ENCODE measurements at places on chromosomes 16 and 17.

- no peak for DNase-seq
Measured at GRCh38 chr17:63983320-63983719, 10.6 kb upstream of the SCN4A start.

DNA sequence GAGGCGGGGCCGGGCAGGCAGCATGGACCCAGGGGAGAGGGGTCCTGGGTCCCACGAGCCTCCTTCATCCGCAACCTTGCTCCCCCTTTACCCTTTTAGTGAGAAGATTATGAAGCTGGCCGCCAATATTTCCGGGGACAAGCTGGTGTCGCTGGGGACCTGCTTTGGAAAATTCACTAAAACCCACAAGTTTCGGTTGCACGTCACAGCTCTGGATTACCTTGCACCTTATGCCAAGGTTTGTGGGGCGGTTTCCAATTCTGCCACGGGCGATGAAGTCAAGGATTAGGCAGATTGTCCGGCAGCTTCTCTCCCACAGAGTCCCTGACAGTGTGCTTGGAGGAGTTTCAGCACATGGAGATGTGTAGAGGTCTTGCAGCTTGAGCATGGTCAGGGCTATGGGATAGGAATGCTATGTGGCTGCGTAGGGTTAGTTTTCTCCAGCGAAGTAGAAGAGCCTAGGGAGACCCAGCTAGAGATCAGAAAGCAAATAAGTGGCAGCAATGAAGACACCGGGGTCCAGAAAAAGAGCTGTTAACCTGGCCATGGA is 598 bp downstream of the NIP7 start:
- DNase-seq: no peak

DNA sequence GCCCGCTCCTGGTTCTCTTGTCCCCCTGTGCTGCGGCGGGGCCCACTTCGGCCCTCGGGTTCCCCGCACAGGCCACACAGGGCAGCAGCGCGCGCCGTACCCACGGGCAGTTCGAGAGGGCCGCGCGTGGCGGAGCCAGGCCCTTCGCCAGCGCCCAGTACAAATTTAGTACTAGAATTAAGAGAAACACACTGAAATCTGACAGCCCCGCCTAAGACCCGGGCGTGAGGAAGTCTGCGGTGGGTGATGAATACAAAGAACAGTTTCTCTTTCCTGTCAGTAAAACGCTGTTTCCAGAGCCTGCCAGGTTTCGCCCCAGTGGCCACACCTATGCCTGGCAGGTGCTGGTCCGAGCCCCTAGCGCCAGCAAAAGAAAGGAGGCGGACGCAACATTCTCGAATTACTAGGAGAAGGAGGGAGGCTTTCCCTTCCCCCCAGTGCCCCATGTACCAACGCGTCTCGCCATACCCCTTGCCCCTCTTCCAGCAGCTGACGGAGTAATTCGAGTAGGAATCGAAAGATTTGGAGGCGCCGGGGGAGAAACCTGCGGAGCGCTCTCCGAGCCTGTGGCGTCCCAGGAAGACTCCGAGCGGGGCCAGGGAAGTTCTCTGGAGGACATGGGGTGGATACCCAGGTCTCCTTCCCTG is 591 bp upstream of the SLFN5 start:
- DNase-seq: peak; percentile 70

DNA sequence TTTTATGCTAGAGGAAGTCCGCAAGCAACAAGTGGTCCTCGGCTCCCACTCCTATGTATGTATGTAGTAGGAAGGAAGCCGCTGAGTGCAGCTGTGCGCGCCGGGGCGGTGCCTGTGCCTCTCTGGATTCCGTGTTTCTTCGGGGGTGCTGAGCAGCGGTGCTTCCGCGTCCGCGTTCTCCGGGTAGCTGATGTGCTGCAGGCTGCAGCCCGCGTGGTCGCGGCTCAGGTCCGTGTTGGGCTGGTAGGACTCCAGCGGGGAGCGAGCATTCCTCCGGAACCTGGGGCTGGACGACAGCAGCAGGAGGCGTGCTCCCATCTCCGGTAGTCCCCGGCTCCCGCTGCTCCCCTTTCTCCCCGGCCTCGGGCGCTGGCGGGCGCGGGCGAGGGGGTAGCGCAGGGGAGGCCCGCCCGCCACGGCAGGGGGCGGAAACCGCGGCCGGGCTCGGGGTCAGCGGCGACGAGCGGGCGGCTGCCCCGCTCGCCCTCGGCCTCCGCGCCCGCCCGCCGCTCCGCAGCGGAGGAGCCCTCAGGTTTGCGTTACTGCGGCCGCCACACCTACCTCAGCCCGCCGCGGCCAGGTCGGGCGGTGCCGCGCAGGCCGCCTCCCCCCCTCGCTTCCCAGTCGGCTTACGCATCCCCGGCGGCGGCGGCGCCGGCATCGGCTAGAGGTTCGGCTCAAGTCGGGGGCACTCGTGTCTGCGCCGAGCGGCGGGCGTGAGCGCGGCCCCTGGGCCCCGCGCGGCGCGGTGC is 487 bp downstream of the C17orf67 start:
- no peak for DNase-seq

All from NCI-H1436 (cell line).